ENCODE measurements at places on chromosomes 7 and 10.

- no peak for DNase-seq
Measured at GRCh38 chr10:95297402-95297801, 6.6 kb upstream of the PDLIM1 start.

GRCh38 chr7:156820445-156821063 is 72.4 kb downstream of the LMBR1 start:
- DNase-seq: no peak

GRCh38 chr10:49089152-49089551 is 26.2 kb downstream of the VSTM4 start:
- no peak for DNase-seq

DNA sequence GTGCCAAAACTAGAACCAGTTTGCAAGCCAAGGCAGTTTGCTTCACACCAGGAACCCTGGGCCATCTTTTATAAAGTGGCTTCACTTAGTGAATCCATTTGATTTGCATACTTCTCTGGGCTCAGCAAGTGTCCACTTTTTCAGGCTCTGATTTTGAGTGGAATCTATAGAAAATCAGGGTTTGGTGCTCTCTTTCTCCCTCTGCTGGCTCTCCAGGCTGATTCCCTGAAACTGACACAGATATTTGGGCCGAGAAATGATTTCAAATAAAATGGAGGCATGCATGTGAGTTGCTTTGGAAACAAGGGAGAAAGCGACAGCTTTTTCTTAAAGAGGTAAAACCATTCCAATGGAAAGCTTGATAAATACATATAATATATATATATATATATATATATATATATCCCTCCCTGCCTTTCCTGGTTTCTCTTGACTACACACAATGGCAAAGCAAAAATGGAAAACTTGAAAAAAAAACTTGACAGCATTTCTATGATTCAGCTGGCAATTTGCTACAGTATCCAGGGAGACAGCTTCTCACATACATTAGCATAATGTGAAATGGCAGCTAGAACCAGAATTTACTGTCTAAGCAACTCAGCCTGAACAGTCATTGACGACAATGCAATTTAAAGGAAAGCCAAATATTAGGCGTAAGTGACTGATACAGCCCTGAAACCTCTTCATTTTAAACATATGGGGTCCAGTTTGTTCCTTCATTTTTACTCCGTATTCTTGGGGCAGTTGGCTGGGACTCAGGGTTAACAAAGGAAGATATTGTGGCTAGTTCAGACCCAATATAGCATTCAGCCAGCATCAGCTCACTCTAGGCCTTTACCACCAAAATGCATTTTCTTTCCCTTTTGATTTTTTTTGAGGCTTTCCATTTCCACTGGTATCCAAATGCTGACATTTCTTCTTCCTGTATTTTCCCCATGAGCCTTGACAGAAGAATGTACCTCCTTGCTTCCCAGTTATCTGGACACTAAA is 188.5 kb downstream of the TMEM178B start:
- no peak for DNase-seq

GRCh38 chr7:15046861-15047260 is 144.3 kb upstream of the DGKB start:
- DNase-seq: no peak

GRCh38 chr10:60281792-60282353 is 107.8 kb downstream of the ANK3 start:
- no peak for DNase-seq

- DNase-seq: no peak
Measured at GRCh38 chr7:31751726-31752125, 64.7 kb downstream of the PPP1R17 start.

- no peak for DNase-seq
Measured at GRCh38 chr10:43093423-43094076, 16.7 kb downstream of the RET start.

DNA sequence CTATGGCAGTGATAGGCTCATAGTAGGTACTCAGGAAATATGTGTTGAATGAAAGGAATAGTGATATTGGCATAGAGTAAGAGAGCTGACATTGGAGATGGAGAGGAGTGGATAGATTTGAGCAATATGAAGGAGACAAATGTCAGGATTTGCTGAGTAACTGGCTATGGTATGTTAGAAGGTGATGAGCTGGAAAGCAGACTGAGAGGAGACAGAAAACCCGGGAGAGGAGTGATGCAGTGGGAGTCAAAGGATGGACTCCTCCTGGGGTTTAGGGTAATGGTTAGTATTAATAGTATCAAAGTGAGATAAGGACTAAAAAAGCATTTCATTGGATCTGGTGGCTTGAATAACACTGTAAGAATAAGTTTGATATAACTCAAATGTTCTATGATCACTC is 64.8 kb downstream of the CD36 start:
- no peak for DNase-seq

- DNase-seq: no peak
Measured at GRCh38 chr10:81146436-81146835, 608.7 kb downstream of the SH2D4B start.

- DNase-seq: no peak
Measured at GRCh38 chr7:94706996-94707740, 51.2 kb upstream of the SGCE start.

DNA sequence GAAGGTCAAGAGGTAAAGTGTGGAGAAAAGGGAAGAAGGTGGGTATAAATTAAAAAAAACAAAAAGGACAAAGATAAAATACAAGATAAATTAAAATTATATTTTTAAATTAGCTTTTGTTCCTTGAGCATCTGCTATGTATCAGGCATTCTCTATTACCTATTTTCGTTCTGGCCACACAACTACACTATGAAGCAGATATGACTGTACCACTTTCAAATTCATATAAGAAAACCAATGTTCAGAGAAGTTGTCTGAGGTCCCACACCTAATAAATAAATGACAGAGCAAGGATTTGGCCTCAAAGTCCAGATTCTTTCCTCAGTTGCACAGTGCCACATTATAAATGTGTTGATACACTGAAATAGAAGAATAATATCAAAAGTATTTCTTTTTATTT is 103.8 kb upstream of the PCDH15 start:
- no peak for DNase-seq

GRCh38 chr10:79937701-79938151 is 11.2 kb downstream of the SFTPD start:
- no peak for DNase-seq

DNA sequence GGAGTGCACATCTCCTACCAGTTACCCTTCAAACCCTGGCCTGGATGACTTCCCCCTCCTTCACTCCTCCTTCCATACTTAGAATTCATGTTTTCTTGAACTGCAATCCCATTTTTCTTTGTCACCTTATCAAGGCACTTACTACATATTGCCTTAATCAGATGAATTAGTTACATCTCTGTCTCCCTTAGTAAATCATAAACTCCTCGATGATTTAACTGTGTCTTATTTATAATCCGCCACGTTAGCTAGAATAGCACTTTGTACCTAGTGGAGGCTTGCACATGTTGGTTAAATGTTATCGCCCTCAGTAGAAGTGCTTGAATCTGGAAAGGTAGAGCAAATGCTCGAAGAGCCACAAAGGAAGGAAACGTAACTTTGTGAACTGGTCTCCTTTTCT is 94.7 kb upstream of the RAB11FIP2 start:
- DNase-seq: no peak

GRCh38 chr7:100965723-100966541 is 3.4 kb upstream of the MUC12 start:
- DNase-seq: no peak

- no peak for DNase-seq
Measured at GRCh38 chr10:96740579-96741281, 20.4 kb upstream of the PIK3AP1 start.

- no peak for DNase-seq
Measured at GRCh38 chr7:120181499-120181898, 91.5 kb upstream of the KCND2 start.

- DNase-seq: no peak
Measured at GRCh38 chr7:52507546-52508255, 527.7 kb upstream of the POM121L12 start.

DNA sequence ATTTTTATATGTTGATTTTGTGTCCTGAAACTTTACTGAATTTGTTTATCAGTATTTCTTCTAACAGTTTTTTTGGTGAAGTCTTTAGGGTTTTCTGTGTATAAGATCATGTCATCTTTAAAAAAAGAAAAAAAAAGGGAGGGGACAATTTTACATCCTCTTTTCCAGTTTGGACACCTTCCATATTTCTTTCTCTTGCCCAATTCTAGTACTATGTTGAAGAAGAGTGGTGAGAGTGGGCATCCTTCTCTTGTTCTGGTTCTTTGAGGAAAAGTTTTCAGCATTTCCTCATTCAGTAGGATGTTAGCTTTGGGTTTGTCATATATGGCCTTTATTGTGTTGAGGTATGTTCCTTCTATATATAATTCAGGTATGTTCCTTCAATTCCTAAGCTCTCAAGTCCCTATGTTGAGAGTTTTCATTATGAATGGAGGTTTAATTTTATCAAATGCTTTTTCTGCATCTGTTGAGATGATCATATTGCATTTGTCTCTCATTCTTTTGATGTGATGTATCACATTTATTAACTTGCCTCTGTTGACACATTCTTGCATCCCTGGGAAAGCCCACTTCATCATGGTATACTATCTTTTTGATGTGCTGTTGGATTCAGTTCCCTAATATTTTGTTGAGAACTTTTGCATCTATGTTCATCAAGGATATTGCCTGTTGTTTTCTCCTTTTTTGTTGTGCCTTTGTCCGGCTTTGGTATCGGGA is 12.1 kb downstream of the TAS2R40 start:
- no peak for DNase-seq

DNA sequence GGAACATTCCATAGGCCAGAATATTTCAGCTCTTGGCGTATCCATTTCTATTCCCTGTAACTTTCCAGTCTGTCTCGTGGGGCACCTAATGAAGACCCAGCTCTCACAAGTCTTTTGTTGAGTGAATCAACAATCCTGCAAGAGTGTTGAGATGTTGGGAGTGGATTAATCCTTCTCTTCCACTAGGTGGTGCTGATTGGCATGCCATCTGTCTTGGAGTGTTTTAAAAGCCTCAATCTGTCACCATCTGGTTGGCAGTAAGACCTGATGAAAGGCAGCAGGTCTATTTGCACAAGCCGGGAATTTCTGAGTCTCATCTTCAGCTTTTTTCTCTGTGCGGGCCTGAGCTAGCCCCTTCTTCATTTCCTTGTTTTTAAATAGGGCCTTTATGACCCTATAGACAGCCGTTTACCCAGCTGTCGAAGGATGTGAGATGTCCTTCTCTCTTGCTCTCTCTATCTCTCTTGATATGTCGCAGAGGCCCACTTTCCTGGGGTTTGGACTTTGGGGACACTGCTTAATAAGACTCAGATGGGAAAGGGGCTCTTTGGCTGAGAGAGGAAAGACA is 180.5 kb downstream of the ZNF365 start:
- no peak for DNase-seq

DNA sequence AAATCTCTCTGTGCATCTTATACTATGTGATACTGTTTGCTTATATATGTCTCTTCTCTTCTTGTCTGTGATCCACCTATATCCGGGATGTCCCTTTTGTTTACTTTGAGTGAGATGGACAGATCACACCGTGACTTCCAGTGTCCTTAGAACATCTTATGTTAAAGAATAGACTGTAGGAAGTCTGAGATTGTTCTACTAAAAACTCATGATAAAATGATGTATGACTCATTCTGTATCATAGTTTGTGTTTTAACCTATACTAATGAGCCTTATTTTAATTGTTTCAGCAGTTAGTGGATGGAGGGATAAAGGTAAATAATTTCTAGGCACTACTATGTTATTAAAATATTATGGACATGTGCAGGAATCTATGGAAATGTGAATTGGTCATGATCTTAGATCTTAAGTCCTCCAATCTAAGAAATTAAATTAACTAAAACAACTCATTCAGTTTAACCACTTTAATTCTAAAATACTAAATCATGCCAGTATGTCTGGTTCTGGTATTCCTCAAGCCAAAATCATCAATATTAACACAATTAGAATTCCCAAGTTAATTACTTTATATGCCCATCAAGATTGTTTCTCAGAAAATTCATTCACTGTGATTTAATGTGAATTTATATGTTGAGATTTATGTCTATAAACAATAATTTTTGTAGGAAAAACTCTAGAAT is 32.0 kb downstream of the ITGB8 start:
- DNase-seq: no peak

DNA sequence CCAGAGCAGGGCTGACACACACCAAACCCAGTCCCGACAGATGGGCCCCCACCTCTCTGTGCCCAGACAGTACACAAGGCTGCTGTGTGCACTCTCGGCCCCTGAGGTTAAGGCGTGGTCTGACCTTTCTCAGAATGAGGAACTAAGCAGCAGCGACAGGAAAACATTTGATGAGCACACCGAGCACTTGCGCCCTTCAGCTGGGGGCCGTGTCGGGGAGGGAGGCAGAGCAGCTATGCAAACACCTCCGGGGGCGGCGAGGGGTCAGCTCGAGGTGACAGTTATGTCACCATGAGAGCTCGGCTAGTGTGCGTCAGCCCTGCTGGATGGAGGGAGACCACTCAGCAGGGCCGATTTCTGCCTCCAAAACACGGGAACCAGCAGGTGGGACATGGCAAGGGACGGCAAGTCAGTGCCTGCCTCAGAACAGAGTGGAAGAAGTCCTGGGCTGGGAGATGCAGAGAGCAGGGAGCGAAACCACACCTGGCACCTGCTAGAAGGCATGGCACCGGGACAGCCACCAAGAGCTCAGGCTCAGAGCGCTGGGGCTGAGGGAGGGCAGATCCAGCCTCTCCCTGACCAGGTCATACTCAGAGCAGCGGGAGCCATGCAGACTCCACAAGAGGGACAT is 57.4 kb downstream of the CHST15 start:
- DNase-seq: no peak

DNA sequence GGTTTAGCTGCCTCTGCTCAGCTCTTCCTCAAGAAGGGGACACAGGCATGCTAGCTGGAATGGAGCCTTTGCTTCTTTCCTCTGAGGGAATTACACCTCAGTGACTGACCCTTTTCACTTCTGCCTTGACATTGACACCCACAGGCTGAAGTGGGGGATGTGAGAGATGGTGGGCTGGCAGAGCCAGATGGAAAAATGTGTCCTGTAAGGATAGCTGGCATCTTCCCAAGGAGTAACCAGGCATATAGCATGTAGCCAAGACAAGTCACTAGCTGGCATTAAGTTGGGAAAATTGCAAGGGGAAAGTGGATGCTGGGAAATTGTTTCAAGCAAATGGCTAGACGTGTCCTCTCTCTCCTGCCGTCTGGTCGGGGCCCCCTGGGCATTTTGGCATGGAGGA is 19.9 kb downstream of the STMP1 start:
- no peak for DNase-seq

GRCh38 chr10:84599254-84599653 is 270.9 kb downstream of the CCSER2 start:
- DNase-seq: no peak

DNA sequence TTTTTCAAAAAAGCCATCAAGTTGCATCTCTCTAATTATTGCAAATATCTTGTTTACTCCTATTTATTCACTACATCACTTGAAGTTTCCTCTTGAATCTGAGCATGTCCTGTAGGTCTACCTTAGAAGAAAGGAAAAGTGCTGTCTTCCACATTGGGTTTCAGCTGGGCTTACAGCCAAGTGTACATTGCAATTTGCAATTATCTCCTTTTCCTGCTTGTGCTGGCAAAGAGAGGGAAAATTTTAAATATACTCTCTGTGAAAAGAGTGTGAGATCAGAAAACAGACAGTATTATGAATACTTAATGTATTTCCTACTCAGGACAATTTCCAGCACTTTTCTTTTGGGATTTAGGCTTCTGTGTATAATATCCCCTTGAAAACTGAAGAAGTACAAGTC is 839.7 kb downstream of the CNTNAP2 start:
- DNase-seq: no peak

GRCh38 chr7:64183126-64183742 is 23.8 kb upstream of the ZNF735 start:
- no peak for DNase-seq

GRCh38 chr7:4883033-4883371 is 514 bp downstream of the RADIL start:
- DNase-seq: no peak

GRCh38 chr7:142066536-142066935 is 45.0 kb upstream of the MGAM2 start:
- DNase-seq: no peak

Measured in HS-5 (cell line).